ENCODE measurements at places on chromosomes 6 and 20.

DNA sequence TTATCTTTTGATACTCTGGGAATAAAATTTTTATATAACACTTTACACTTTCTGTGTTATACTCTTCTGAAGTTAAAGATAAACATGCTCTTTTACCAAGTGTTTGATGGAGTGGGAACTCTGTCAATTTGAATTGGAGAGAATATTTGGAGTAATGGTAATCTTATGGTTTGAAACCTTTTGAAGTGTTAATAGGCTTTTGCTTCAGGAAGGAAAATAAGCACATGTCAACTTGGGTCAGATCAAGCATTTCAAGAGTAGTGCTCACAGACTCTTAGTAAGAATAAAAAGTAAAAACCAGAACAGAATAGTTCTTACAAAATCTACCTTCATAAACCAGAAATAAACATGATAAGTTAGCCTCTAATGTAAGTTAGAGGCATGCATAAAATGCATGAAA, 24.4 kb upstream of the IRAK1BP1 start:
- no peak for DNase-seq

- DNase-seq, result no peak
These were observed 41.9 kb upstream of the MRGBP start for GRCh38 chr20:62754122-62754990.

- DNase-seq, result no peak
These were observed 120.9 kb upstream of the SLC2A12 start for GRCh38 chr6:134173366-134173725.

- DNase-seq, result no peak
These were observed 59.4 kb downstream of the TRIM27 start for GRCh38 chr6:28864326-28864923.

- peak; percentile 3 for DNase-seq
These were observed 765 bp upstream of the GMDS start for GRCh38 chr6:2245877-2246863.

GRCh38 chr20:52761867-52762266, 210.3 kb upstream of the TSHZ2 start:
- DNase-seq, result no peak

DNA sequence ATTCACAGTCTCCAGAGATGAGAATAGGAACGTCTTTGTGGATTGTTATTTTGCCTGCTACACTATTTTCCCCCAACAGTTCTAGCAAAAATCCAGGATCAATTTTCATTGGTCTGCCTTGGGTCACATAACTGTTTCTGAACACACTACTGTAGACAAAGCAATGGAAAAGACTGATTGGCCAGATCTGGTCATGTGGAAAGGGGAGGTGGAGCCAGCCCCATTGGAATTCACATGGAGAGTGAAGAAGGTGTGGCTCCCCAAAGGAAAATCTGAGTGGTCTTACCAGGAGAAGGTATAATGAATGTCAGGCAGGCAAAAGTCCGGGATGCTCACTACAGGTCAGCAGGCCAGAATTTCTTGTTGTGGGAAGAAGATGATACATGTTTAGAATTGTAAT, 9.5 kb upstream of the TP53RK start:
- no peak for DNase-seq

- no peak for DNase-seq
These were observed 538.1 kb upstream of the MAN1A1 start for GRCh38 chr6:119887666-119888065.

- no peak for DNase-seq
These were observed 174.2 kb downstream of the TSHZ2 start for GRCh38 chr20:53146201-53146891.

DNA sequence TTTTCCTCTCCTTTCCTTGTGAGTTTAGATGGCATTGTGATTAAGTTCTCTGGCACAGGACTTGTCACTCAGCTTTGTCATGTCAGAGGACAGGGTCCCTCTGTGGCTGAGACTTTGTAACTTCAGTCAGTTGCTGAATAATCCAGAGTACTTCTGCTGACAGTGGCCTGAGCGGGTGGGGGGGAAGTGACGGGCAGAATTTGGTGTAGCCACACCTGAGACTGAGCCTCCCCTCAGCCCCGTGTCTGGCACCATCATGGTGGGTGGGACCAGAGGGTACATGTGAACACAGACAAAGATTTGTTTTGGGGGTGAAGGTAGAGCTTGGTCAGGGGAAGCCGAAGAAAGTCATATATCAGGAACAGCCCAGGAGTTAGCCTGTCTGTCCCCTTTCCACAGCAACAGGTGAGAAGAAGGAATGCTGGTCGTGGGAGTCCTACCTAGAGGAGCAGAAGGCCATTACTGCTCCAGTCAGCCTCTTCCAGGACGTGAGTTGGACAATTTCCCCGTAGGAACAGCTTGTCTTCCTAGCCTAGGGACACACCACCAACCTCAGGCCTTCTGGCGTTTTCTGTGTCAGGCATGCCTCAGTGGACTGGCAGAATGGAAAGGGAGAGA, 20.9 kb downstream of the L3MBTL1 start:
- DNase-seq, result no peak

GRCh38 chr6:108156938-108157233, 8.9 kb upstream of the NR2E1 start:
- no peak for DNase-seq

- no peak for DNase-seq
These were observed 81.1 kb upstream of the SMIM8 start for GRCh38 chr6:87241304-87241703.

- no peak for DNase-seq
These were observed 13.6 kb upstream of the PDE7B start for GRCh38 chr6:135837735-135838449.

GRCh38 chr6:137489046-137490005, 4.9 kb downstream of the OLIG3 start:
- no peak for DNase-seq

DNA sequence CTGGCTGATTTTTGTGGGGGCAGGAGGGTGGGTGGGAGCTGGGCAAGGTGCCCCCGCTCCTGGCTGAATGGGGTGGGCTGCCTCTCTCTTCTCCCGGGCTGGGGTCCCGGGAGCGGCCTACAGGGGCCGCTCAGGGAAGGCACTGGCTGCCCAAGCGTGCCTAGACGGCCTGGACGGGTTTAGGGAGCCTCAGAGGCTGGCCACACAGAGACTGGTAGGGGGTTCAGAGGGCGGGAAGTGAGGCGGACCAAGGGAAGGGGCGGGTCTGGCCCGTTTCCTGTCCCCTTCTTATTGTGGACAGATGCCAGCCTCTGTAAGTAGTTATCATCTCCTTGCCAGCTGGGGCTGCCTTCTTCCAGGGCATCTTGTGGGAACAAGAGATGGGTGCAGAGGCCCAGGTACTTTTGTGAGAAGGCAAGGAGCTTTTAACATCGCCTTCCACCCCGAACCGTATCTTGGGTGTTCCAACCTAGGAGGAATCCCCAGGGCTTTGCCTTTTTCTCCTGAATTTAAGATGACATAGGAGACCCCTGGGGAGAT, 437 bp downstream of the CD40 start:
- DNase-seq, result no peak

- DNase-seq, result no peak
These were observed 135.0 kb upstream of the TNFAIP3 start for GRCh38 chr6:137731960-137732616.

- no peak for DNase-seq
These were observed 244.6 kb downstream of the GJA1 start for GRCh38 chr6:121680058-121680457.
